ENCODE measurements at places on chromosomes 7 and 10.

DNA sequence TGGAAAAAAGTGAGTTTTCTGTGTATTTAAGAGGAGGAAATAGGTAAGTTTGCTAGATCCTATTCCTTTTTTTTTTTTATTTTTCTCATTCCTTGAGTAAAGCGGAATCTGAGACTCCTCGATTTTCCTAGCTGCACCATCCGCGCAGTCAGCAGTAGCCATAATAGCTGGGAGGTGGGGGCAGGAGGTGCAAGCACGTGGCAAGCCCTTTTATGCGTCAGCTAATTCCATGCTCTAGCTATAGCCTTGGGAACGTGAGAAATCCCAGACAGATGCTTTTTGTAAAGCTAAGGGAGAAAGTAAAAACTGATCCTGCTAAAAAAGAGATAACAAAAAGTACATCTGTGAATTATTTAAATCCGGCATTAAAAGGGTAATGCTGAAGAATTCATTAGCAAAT lies 33.2 kb upstream of the TPK1 start:
- no peak for DNase-seq

DNA sequence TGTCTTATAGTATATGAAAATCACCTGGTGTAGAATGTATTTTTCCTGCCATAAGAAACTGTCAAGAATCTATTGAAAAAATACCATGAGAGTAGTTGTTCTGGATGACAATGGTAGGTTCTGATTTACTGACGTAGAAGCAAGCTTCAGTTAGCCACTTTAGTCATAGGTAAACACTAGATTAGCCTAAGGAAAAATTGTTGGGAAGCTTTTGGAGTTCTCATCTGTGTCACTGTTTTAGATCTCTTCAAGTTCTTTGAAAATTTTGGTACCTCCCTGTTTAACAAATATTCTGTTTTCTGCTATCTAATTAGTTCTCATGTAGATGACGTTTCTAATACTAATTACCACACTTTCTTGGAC lies 131.8 kb downstream of the ADK start:
- no peak for DNase-seq

DNA sequence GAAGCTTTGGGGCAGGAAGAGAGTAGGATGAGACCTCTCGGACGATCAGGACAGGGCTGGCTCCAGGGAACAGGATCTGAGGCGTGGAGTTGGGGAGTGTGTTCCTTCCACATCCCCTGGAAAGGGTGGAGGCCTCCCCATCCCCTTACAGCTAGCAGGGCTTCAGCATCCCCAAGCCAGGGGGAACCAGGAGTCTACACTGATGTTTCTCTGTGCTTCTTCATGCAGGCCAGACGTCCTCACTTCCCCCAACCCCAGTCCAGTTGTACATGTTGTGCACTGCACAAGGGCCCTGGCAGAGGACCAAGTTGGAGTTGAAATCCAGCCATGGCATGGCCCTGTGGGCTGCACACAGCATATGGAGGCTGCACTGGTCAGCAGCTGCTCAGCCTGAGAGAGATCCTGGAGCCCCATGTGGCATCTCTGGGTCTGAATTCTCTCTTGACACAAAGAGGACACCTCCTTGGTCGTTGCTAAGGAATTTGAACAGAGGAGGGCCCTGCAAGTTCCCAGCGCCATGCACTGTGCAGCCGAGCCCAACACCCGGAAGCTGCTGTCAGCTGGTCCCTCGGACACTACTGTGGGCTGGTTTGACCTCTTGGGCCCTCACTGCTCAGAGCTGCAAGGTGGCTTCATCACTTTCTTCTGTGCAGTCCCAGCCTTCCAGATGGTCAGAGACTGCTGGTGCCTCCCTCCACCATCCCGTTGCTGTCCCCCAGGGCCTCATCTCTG lies 181.1 kb downstream of the DNAJB6 start:
- no peak for DNase-seq

- DNase-seq = no peak
These were observed 7.4 kb upstream of the TSPAN33 start for GRCh38 chr7:129136887-129137642.

GRCh38 chr7:114153700-114154099 lies 234.9 kb upstream of the PPP1R3A start:
- DNase-seq = no peak

- DNase-seq = no peak
These were observed 103.7 kb downstream of the MKI67 start for GRCh38 chr10:128022261-128023196.

DNA sequence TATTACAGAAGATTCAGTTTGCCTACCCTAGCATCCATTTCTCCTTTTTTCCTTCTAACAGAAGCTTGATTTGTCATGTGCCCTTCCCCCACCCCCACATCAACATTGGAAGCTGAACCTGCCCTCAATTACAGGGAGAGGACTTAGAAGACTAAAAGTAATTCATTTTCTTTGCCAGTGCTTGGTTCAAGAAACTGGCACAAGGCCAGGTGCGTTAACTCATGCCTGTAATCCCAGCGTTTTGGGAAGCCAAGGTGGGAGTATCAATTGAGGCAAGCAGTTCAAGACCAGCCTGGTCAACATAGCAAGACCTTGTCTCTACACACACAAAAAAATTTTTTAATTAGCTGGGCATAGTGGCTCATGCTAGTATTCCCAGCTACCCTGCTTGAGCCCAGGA lies 32.6 kb downstream of the CCNJ start:
- no peak for DNase-seq

GRCh38 chr10:60098677-60099601 lies 192.6 kb upstream of the CCDC6 start:
- no peak for DNase-seq

GRCh38 chr10:71486484-71487114 lies 89.9 kb downstream of the CDH23 start:
- DNase-seq = no peak

GRCh38 chr7:133561396-133561795 lies 308.5 kb downstream of the EXOC4 start:
- no peak for DNase-seq

- DNase-seq = no peak
These were observed 82.7 kb downstream of the PAX2 start for GRCh38 chr10:100827819-100828737.

- no peak for DNase-seq
These were observed 847 bp downstream of the BTAF1 start for GRCh38 chr10:91924212-91925021.

DNA sequence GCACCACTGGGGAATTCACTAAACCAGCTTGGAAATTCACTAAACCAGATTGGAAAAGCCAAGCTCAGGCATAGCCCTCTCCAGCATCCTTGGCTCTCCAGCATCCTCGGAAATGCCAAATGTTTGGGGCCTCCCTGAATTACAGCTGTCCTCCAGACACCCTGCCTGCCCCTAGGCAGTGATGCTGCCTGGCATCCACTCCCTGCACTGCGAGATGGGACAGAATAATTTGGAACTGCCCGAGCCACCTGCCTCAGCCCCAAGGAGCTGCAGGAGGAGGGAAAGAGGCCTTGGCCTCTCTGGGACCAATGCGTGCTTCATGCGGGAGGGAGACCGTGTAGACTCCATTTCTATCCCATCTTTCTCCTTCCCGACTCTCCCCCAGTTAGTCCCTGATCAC lies 64.3 kb downstream of the INSIG1 start:
- DNase-seq = no peak

GRCh38 chr10:132615341-132616169 lies 78.0 kb downstream of the INPP5A start:
- no peak for DNase-seq

DNA sequence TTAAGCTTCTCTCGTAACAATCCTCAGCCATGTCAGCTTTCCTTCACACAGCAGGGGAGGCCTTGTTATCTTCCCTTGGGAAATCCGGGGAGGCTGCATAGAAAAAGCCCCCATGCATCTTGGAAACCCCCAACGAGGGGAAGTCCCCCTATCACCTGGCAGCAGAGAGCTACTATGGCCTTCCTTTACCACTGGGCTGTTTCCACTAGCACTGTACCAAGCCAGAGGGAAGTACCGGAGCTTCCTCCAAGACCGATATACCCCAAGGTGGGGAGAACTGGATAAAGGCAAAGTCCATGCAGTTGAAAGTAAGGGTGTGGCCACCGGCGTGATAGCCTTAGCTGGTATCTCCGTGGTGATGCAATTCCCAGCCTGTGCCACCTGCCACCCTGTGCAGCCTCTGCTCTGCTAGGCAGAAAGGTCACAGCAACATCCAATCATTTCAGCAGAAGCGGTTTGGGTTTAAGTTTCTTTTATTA lies 4.4 kb upstream of the CLIP2 start:
- no peak for DNase-seq
